H9 (cell line): ENCODE measurements at places on chromosomes 13 and 19. TPM values are rescaled to one million over a fixed set of nuclear protein-coding genes. Genes with fewer than 3 reads are reported as not detected.
A peak's percentile ranks its signal among the peaks of the same experiment; 100 is the strongest.

Gene IZUMO4
- 2.1 and 3.0 TPM in 2 replicates for total RNA-seq

DNA sequence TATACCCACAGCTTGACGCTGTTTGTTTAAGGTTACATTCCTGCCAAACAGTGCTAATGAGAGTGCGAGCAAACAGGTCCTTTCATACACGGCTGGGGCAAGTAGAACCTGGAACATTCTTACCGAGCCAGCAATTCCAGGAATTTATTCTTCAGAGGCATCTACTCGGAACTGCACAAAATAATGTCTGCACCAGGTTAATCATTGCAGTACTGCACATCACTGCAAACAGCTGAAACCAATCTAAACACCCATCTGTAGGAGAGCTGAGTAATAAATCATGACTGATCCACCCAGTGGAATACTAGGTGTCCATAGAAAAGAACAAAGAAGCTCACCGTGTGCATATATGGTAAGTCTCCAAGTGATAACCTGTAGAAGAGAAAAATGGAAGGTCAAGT lies 1.2 kb upstream of the ZNF579 start:
- DNase-seq: no peak

Gene KIR3DL2
- not detected in 2 replicates for total RNA-seq

GRCh38 chr19:14138576-14139265 lies 2.3 kb upstream of the ASF1B start:
- DNase-seq: no peak

DNA sequence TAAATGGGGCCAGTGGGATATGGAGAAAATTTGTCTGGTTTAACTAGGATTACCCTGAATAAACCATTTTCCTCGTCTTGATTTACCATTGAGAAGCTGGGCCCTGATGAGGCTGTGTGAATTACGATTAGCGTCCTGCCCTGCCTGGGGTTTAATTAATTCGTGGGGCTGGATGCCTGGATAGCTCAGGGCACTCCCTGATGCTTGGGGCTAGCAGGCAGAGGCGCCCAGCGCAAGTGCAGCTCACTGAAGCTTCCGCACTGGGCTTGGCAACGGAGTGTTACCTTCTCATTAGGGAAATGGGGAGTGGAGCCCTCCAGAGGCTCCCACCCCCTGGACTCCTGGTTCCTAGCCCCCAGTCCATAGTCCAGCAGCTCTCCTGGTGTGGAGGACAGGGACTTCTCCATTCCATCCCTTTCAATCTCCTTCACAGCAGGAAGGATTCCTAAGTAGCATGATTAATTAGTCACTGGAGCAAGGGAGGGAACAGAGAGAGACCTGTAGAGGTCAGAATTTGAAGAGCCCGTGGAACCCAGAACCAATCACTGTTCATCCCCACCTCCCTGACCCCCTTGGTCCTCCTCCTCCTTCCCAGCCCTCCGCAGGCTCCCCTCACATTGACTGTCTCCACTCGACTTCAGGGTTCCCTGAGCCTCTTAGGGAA lies 107.2 kb downstream of the UQCRFS1 start:
- DNase-seq: peak; percentile 33

- no peak for DNase-seq
These were observed 919 bp upstream of the ADAMTS10 start for GRCh38 chr19:8611391-8611876.

Gene ZNF284
- total RNA-seq: 2.6 and 3.0 TPM in 2 replicates

Gene CHST8
- total RNA-seq: 4.9 and 5.1 TPM in 2 replicates

Gene APOC4
- not detected in 2 replicates for total RNA-seq

GRCh38 chr19:10876459-10877240 lies 5.3 kb downstream of the CARM1 start:
- DNase-seq: no peak

Gene DOCK6
- total RNA-seq: 57.9 and 59.4 TPM in 2 replicates

GRCh38 chr19:16338470-16339360 lies 14.1 kb downstream of the KLF2 start:
- DNase-seq: no peak

DNA sequence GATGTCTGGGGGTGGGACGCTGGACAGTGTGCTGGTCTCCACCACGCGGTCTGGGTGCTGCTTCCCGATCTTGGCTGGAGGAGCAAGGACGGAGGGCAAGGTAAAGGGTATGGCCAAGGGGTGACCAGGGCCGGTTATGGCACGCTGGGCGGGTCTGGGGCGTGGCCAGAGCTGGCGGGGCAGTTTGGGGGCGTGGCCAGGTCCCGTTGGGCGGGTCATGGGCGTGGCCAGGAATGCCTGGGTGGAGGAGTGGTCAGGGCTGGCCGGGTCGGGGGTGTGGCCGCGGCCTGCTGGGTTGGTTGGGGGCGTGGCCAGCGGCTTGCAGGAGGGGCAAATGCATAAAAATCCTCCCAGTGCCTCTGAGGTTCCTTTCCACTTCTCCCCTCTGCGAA lies 19.2 kb downstream of the GPX4 start:
- peak; percentile 90 for DNase-seq

DNA sequence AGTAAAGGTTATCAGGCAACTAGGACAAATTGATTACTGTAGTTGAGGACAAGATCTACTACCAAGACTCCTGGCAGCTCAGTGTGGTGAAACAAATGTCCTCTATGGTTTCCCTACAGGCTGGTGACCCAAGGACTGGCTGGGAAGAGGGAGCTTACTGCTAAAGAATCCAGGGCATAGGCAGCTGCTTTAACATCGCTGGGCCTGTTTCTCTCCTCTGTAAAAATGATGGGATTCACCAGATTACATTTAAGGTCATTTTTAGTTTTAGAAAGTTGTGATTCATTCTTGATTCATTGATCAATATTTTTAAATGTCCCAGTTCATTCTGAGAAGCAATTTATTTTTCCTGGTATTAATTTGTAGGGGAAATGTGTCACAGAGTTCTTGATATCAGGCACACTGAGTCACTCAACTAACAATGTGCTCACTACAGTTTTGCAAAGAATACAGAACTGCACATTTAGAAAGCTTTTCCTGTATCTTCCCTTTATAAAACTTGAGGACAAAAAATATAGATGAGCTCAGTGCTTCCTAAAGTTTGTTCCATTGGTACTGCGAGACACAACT lies 19.6 kb upstream of the FAM124A start:
- DNase-seq: no peak

GRCh38 chr19:31096062-31096830 lies 253.0 kb downstream of the TSHZ3 start:
- no peak for DNase-seq

DNA sequence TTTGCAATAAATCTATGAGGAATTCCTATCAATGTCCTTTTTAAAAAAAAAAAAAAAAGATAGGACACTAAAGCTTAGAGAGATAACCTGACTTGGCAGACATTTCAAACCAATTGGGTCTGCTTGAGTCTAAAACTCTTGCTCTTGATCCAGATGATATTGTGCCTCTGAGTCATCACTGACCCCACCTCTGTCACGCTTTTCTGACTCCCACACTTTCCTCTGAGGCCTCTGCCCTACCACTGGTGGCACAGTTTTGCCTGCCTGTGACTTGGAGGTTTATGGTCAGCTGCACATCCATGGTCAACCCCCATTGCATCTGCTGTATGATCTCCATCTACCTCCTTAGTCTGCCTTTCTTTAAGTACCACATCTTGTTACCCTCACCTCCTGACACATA lies 328.7 kb downstream of the SPRY2 start:
- no peak for DNase-seq

Gene GNG7
- total RNA-seq: 7.4 and 7.7 TPM in 2 replicates

GRCh38 chr19:10687518-10688288 lies 13.5 kb upstream of the QTRT1 start:
- DNase-seq: no peak

GRCh38 chr19:5191091-5191490 lies 149.5 kb downstream of the PTPRS start:
- no peak for DNase-seq

GRCh38 chr13:94666065-94666464 lies 46.3 kb downstream of the SOX21 start:
- DNase-seq: no peak

DNA sequence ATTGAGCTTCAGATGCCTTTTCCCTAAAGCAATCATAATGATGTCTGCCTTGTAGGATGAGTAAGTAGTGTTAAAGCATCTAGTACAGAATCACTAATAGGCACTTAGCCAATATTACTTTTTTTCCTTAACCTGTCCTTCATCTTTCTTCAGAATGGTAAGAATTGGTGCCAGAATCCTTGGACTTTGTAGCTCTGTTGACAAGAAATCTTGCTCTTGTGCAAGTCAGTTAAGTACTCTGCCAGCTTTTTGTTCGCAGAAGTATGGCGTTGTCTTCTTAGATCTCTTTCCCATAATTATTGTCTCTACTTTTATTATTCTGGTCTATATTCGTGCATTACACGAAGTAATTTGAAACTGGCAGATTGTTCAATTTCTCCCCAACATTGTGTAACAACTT lies 554.5 kb downstream of the PCDH9 start:
- no peak for DNase-seq

Gene ZNF813
- 17.3 TPM in 2 replicates for total RNA-seq

Gene FPR3
- not detected in 2 replicates for total RNA-seq

DNA sequence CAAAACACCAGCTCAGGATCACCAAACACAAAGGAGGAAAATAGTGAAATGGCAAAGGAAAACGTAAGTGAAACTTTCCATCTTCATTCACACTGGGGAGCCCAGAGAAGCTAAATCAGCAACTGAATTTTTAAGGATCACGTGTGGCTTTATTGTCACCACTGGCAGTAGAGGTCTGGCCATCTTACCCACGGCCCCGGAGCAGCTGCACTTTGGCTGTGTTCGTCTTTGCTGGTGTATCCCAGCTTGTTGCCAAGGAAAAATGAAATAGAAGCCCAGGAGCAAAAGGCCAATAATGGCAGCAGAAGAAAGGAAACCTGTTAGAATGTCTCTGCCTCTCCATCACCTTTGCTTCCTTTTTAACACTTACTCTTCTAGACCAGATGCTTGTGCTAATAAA lies 274.7 kb downstream of the FOXO1 start:
- DNase-seq: no peak

DNA sequence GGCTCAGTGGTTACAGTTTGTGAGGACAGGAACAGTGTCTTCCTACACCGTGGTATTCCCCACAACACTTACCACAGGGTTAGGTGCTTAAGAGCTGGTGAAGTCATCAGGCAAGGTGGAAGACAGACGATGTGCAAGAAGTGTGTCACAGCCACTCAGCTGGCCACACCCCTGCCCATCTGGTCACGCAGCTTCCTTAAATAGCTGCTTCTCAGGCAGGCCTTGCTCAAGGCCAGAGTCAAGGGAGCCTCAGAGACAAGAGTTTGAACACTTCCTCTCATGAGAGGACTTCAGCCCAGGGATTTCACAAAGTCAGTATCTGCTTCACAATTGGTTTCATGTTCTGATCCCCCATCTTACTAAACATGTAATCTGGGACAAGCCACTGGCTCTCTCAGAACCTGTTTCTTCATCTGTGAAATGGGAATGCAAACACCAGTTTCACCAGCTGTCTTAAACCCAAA lies 80.3 kb upstream of the FRY start:
- DNase-seq: no peak

Gene SPACA4
- not detected in 2 replicates for total RNA-seq

Gene GRK1
- total RNA-seq: 0.31 and 0.83 TPM in 2 replicates

Gene CYP4F8
- not detected in 2 replicates for total RNA-seq

DNA sequence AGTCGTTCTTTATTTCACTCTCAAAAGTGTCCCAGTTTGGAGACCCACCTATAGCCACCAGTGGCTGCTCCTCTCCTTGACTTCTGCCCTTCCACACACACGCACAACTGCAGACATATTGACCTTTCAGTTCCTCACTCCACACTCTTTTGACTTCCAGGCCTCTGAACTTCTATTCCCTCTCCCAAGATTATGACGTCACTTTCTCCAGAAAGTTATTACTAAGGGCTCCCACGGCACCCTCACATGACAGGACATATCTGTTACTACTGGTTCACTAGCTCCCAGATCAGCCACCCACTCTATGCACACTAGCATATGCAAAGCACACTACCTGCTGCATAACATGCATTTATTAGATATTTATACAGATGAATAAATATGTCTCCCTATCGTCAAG lies 45.9 kb downstream of the XPO4 start:
- no peak for DNase-seq

Gene U2AF1L4
- total RNA-seq: 16.8 and 19.2 TPM in 2 replicates

DNA sequence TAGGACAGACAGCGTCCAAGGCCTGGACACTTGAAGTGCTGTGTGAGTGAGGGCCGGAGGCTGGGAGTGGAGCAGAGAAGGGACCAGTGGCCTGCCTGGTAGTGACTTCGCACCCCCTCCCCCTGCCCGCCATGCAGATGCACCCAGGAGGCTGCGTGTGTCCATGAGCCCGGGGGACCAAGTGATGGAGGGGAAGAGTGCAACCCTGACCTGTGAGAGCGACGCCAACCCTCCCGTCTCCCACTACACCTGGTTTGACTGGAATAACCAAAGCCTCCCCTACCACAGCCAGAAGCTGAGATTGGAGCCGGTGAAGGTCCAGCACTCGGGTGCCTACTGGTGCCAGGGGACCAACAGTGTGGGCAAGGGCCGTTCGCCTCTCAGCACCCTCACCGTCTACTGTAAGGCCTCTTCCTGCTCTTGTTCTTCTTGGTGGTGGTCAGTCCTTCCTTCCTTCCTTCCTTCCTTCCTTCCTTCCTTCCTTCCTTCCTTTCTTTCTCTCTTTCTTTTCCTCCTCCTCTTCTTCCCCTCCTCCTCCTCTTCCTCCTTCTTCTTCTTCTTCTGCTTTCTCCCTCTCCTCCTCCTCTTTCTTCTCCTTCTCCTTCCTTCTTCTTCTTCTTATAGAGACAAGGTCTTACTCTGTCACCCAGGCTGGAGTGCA lies 6.0 kb upstream of the FFAR1 start:
- DNase-seq: no peak

DNA sequence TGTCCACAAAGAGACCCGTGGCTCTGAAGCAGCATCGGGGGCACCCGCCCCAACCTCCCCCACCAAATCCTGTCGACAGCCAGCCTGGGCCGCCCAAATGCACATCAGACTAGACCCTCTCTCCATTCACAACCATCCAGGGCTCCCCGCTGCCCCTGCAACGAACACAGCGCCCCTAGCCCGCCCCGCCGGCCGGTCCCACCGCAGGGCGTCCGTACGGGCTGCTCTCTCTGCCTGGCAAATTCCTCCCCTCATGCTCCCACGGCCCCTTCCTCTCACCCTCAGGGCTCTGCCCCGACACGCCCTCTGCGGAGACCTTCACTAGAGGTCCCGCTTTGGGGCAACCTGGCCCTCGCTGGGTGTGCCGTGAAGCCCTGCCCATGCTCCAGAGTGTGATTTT lies 7.1 kb downstream of the TCF3 start:
- no peak for DNase-seq
